ENCODE measurements at places on chromosomes 16 and 17. TPM values are rescaled to one million over a fixed set of nuclear protein-coding genes. Genes with fewer than 3 reads are reported as not detected.

DNA sequence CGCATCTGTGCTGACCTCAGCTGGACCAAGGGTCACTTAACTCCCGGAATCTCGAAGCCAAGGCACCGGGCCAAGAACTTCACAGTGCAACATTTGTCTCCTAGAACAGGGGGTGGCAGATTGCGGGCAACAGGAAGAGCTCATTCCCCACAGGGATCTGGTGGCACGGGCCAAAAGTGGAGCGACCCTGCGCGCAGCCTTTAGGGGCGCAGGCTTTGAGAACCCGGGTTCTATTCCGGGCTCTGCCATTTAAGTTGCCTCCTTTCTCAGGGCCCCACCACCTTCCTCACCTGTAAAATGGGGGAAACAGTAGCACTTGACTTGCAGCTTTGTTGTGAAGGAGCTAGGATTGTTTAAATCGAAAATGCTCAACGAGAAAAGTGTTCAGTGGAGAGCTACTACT lies 651 bp downstream of the SHMT1 start:
- peak; percentile 71 for DNase-seq

GRCh38 chr17:27762527-27763305 lies 37.6 kb downstream of the NOS2 start:
- no peak for DNase-seq

DNA sequence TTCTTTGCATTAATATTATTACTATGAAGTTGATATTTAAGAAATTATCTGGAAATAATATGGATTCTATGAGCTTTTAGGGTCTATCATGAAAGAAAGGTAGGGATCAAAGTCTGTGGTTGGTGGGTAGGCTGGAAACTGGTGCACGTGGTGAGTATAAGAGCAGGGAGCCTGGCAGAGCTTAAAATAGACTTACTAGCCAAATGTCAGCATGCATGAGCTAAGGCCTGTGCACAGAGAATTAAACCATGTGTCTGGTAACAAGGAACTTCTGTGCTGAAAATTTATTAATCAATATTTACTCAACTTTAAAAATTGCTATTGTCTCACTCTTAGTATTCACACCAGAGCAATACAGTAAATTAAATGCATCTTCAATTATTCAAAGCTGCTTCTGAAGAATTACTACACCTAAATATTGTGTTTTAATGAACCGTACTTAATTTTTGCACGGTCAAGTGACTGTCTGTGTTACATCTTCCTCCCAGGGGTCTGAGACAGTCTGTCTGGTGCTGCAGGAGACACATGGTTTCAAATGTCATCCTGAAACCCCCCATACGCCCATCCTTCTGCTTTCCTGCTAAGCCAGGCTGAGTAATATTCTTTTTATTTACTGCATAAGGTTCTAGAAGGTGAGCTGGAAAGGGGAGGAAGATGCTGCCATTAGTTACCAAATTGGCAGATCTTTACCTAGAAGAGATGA lies 161.0 kb upstream of the NLRP1 start:
- peak; percentile 18 for DNase-seq

DNA sequence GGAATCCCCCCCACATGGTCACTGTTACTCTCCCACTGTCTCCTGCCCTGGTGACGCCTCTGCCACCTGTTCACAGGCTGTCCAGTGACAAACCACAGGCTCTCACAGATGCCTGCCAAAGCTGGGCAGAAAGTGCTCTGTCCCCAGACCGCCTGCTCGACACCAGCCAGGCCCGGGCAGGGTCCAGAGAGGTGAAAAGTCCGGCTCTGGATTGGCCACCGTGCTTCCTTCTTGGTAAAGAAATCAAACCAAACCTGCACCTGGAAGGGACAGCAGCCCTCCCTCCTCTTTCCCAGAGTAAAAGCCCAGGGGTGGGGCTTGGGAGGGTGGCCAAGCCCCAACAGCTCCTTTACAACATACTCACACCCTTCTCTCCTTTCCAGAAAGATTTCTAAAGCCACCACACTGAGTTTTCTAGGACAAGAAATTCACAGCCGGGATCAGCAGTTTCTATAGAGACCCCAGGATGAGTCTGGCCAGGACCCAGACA lies 6.2 kb downstream of the PCGF2 start:
- DNase-seq: no peak

DNA sequence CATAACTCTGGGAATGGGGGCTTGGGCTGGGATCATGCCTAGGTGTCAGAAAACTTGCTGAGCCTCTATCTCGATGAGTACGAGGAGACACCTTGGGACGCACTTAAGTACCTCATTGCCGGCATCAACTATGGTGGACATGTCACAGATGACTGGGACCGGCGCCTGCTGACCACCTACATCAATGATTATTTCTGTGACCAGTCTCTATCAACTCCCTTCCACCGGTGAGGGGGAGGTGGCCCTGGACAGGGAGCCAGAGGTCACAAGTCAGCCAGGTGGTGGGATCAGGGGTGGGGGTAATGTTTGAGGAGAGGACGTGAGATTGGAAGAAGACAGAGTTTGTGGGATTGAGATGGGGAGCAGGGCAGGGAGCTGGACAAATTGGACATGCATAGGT lies 3.4 kb upstream of the KDM6B start:
- no peak for DNase-seq

DNA sequence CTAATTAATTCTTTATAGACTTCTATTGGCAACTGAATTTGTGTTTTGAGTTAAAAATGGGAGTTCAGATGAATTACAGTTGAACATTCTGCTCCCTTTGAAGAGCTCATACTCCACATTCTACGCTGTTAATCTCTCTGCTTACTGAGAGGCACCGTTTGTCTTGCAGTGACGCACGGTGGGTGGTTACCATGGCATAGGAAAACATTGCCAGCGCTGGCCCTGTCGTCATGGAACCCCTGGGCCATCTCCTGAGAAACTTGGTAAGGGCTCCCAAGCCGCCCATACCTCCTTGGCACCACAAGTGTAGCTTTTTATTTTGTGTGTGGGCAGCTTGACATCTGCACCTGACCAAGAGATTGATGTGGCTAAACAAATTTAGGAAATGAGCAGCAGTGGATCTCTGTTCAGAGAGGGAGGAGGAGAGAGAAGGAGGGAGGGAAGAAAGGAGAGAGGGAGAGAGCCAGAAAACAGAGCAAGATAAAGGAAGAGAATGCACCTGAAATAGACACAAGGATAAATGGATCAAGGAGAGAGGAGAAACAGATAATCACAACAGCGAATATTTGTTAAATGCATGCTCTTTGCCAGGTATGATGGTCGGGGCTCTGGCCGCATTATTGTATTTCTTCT lies 398.5 kb downstream of the HAPSTR1 start:
- peak; percentile 60 for DNase-seq

- no peak for DNase-seq
Measured at GRCh38 chr17:27466376-27466742, 10.1 kb downstream of the KSR1 start.

DNA sequence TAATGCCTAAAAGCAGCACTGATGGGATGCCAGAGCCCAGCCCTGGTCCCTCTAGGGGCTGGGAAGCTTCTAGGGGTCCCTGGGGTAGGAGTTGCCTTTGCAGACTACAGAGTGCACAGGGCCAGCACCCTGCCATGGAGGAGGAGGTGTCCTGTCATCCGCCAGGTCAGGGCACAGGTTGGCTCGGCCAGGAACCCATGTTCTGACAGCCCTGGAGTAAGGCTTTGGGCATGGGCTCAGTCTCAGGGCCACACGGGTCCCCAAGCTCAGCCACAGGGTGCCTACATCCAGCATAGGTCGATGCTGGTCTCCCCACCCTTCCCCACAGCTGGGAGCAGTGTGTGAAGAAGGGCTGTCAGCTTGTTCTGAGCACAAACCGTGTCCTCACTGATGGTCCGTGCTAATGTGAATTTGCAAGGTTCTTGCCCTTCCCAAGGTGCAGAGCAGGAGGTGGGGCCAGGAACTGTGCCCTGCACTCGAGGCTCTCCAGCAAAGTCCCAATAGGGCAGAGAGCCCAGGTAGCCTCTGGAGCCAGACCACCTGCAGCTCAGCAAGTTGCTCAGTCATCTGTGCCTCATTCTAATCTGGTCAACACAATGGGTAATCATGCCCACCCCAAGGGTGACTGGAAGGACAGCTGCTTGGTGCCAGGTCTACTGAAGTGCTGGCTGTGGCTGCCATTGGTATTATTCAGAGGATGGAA lies 72.8 kb downstream of the AMFR start:
- DNase-seq: no peak

DNA sequence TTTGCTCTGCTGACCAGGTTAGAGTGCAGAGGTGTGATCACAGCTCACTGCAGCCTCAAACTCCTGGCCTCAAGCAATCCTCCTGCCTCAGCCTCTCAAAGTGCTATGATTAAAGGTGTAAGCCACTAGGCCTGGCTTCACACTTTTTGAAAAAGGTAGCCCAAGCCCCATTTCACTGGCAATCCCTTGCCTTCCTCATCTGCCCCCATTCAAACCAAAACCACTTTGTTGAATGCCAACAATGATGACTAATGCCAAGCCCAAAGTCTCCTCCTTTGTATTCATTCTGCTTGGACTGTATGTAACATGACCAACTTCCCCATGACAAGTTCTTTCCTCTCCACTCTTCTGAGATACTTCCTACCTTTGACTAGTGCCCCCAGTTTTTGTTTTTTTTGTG lies 33.1 kb downstream of the N4BP1 start:
- DNase-seq: no peak

DNA sequence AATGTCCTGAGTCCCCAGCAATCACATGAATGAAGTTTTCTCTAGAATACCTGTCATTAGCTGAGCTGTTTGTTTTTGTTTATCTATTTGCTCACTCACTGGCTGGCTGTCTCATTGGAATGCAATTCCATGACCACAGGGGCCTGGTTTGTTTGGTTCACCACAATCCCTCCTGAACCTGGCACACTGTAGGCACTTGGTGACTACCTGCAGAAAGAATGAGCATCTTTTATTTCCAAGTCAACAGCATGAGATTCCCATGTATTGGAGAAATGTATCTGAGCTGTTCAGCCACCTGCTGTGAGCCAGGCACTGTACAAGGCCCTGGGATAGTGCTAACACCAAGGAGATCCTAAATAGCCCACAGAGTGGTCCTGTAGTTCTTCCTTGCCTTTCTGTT lies 345.1 kb downstream of the XYLT1 start:
- no peak for DNase-seq

- no peak for DNase-seq
Measured at GRCh38 chr17:41519501-41520224, 973 bp upstream of the KRT15 start.

GRCh38 chr16:85539084-85539483 lies 74.0 kb upstream of the GSE1 start:
- DNase-seq: no peak

DNA sequence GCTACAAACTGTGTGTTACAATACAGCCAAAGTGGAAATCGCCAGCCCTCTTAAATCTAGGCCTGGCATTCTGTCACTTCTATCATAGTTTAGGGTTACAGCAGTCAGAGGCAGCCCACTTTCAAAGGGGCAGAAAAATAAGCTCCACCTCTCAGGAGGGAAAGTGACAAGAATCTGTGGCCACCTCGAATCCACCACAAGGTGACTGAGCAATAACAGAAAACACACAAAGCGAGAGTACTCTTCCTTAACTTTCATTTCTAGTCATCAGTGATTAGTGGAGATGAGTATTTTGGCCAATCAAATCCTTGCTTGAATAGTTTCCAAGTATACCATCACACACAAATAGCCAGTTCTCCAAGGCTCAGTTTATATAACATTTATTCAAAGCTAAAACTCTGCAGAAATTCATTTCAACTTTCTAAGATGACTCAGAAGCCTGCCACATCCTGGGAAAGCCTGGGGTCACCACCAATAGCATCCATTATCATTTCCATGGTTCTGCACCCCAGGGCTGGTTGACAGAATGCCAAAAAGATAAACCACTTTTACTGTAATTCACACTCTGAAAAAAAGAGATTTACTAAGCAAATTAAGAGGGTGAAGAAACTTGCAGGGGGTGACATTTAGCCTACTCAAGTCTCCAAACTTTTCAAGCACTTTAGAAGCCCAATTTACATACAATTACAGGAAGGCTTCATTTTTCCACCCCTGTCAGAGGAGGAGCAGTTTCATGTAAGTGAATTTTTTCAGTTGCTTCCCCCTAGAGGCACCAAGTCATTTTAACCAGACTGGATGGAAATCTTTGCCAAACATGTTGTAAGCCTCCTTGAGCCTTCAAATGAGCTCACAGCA lies 66.8 kb downstream of the SALL1 start:
- DNase-seq: no peak

DNA sequence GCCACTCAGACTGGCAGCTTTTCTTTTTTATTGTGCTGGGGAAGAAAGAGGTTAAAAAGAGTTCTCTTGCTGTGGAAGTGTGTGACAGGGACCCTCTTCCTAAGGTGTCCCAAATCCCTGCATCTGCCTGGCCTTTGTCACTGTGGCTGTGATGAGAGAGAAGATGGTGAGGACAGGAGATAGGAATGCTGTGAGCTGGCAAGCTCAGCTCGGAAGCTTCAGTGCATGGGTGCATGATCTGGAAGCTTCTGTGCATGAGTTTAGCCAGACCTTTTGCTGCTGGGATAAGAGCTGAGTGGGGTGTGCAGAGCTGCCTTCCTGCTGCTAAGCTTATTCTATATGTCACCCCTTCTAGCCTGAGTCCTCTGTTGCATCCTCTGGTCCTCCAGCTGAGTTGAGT lies 103.3 kb upstream of the CACNG3 start:
- DNase-seq: no peak

DNA sequence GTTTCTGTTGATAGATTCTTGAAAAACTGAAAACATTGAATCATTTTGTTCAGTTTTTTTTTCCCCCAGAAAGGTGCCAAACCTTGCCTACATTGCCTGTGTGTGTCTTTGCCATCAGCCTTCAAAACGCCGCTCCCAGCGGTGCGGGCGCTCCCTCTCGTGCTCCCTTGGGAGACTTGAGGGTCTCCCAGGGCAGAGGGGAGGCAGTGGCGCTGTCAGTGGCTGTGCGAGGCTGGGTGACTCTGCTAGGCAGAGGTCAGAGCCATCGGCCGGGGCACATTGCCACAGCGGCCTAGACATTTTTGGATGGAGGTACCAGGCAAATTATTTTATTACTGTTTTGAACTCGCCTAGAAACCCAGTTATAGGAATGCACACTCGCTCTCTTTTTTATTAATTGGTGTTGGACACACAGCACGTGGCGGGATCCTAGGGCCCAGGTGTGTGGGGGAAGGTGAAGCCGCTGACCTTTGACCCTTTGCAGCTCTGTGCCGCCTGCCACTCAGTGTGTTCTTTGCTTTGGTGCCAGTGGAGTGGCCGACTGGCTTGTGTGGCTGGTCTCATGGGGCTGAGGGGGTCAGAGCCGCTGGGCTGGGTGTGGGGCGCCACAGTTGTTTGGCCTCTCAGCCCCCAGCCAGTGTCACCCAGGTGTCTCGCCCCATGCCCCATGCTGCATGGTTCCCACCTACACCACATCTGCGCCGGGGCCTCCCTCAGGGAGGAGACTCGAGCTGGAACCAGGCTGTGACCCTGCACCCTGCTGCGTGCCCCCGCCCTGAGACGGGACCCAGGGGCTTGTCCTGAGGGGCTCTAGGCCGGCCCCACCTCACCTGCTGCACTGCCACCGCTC lies 115.7 kb downstream of the BANP start:
- DNase-seq: no peak

GRCh38 chr16:80803339-80804055 lies 901 bp downstream of the CDYL2 start:
- no peak for DNase-seq

GRCh38 chr17:8628609-8629169 lies 1.8 kb downstream of the MYH10 start:
- DNase-seq: no peak

- no peak for DNase-seq
Measured at GRCh38 chr17:2957631-2958286, 105.6 kb downstream of the OR1D5 start.

GRCh38 chr16:89322321-89323119 lies 105.0 kb downstream of the ZNF778 start:
- no peak for DNase-seq

CHST4 gene
- not detected for total RNA-seq

ZPBP2 gene
- not detected for total RNA-seq

CHRNE gene
- 167 TPM for total RNA-seq

CTRL gene
- total RNA-seq: 0.59 TPM

SLC6A2 gene
- not detected for total RNA-seq

SIRT7 gene
- total RNA-seq: 2.8 TPM

MT1F gene
- total RNA-seq: 3.2 TPM

All from right atrium auricular region (tissue), 2 donors.